ENCODE measurements at places on chromosomes 1 and 21.

GRCh38 chr1:84759756-84760155 lies 69.5 kb upstream of the SSX2IP start:
- DNase-seq, result no peak

GRCh38 chr21:46604329-46604974 lies 430 bp downstream of the S100B start:
- DNase-seq, result no peak

DNA sequence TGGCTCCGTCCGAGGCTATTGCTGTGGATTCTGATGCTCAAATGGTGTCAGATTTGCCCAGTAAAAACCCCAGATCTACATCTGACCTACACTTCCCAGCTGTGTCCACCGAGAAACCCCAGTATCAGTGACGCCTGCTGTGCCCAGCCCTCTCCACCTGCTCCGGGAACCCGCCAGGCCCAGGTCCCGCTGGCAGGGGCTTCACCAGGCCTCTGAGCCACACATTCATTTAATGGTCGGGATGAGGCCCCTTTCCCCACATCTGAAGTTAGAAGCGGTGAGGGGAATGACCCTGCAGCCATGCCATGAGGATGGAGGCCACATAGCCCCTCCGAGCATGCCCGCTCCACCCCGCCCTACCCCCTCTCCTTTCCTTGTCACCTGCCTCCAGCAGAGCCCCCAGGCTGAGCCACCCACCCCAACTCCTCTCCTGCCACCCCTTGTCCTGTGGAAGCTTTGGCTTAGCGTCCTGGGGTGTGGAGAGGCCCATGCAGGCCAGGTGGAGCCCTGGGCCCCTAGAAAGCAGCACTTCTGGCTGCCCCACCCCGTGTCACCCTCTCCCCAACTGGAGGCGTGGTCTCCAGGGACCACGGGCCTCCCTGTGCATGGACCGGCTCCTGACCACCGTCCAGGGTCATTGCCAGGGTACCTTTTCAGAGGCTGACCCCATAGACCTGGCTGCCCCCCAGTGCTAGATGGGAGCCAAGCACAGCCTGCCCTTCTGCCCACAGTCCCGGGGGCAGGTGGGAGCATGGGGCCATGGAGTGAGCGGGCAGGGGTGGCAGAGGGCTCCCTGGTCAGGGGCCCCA lies 8.0 kb downstream of the TNFRSF14 start:
- no peak for DNase-seq

GRCh38 chr1:48206371-48206770 lies 16.1 kb upstream of the SLC5A9 start:
- no peak for DNase-seq

- DNase-seq, result no peak
Observed at GRCh38 chr1:51902456-51902855, 23.9 kb upstream of the NRDC start.

DNA sequence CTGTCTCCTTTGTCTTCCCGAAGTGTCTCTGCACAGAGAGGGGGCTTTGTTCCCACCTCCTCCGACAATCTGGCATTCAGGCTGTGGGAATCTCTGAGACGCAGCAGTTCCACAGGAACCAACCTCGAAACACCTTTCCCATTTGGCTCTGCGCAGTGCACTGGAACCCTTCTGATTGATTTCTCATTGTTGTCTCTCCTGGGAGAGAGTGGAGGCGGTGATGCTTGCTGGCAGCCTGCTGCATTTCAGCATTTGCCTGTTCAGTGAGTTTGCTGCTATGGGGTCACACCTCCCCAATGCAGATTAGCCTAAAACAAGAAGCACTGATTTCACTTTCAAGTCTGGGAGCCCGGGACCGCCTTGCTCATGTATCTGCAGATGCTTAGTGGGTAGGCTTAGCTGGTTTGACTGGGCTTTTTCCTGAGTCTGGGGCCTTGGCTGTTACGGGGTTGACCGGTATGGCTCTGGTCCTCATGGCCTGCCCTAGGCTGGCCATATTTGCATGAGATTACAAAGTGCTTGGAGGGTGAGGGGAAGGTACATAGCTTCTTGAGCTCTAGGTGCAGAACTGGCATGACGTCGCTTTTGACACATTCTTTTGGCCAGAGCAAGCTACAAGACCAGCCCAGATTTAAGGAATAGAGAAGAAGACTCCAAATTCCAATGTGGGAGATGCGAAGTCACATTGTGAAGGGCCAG lies 695.3 kb downstream of the PTPRU start:
- no peak for DNase-seq

DNA sequence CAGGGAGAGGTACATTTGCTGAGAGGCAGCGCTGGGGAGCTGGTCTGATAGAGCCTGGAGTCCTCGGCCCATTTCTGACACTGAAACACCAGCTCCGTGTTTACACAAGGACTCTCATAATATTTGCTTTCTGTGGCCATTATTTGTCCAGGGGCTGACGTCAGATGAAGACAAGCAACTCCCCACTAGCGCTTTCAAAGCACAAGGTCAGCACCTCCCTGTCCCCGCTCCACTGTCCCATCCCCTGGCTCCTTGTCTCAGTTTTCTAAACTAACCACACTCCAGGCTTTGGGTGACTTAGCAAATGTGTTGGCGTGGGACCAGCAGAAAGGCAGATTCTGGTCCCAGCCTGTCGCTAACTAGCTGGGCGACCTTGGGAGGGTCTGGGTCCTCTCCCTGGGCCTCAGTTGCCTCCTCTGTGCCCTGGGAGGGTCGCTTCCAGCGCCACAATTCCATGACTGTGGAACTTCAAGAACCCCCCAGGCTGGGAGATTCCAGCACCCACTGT lies 37.4 kb upstream of the ZBTB40 start:
- no peak for DNase-seq

GRCh38 chr1:53545663-53546408 lies 86.6 kb downstream of the DMRTB1 start:
- no peak for DNase-seq

DNA sequence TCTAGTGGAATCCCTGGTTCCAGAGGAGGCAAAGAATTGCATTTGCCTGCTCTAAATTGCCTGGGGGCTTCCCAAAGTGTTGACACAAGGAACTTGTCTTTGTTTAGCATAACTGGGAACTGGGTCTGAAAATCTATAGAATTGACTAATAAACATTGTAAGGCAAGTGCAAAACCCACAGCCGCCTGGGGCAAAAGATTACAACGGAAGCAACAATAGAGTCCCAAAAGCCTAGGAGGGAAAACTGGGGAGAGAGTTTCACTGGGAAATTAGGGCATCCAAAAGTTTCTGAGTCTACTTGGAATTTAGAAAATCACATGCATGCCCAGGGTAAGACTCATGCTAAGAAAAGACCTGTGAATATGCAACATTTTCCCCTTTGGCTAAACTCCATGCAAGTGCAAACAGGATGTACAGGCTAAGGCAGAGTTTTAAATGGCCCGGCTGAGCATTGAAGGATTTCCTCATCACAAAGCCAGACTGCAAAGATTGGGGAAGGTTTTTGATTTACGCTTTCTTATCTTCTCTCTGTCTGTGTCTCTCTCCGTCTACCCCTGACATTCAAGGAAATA lies 725.3 kb upstream of the NCAM2 start:
- no peak for DNase-seq

GRCh38 chr1:116435806-116436610 lies 63.0 kb downstream of the ATP1A1 start:
- no peak for DNase-seq

- no peak for DNase-seq
Observed at GRCh38 chr1:92691925-92692324, 93.0 kb downstream of the EVI5 start.

DNA sequence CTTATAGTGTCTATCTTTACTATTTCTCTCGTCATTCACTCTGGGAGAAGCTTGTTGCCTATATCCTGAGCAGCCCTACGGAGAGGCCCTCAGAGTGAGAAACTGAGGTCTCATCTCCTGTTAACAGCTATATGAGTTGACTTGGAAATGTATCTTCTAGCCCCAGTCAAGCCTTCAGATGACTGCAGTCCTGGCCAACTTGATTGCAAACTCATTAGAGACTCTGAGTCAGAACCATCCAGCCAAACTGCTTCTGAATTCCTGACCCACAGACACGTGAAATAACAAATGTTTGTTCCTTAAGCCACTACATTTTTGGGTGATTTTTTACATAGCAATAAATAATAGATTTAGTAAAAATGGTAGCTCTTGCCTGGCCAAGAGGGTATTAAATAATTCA lies 3.9 kb upstream of the ZBED6 start:
- no peak for DNase-seq

GRCh38 chr21:8990326-8991087 lies 1530.9 kb upstream of the TPTE start:
- DNase-seq, result no peak
